ENCODE measurements at places on chromosomes 6 and 20. TPM values are rescaled to one million over a fixed set of nuclear protein-coding genes. Genes with fewer than 3 reads are reported as not detected.

DNA sequence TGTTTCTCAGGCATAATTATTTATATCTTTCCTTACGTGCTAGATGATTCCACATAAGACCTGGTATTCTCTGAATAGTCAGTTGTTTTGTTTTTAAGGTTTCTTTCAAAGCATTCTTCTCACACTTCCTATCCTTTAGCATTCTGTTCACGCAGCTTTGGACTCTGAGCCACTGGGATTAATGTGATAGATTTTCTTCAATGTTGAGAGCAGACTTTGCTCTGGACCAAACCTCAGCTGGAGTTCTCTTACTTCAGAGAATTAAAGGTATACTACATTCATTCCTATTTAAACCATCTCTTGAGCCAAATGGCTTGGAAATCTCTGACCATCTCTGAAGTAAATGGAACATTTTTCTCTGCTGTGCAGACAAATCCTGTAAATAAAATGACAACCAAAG, 70.7 kb upstream of the TRAF3IP2 start:
- no peak for DNase-seq
- no peaks in the 10 kb centered on the region for H3K27me3 ChIP-seq
- H3K27ac ChIP-seq, result no peak overlapping the region
- peaks cover 50% of the 10 kb centered on the region for H3K36me3 ChIP-seq
- H3K4me1 ChIP-seq, result peaks cover 6% of the 10 kb centered on the region
- no peak overlapping the region for H3K4me3 ChIP-seq

- H3K4me1 ChIP-seq, result peaks cover 2% of the 10 kb centered on the region
- no peaks in the 10 kb centered on the region for H3K27me3 ChIP-seq
- H3K4me3 ChIP-seq, result no peak overlapping the region
- H3K27ac ChIP-seq, result no peak overlapping the region
- H3K36me3 ChIP-seq, result peaks cover 16% of the 10 kb centered on the region
- DNase-seq, result no peak
Observed at GRCh38 chr20:13238001-13238653, 17.1 kb downstream of the ISM1 start.

DNA sequence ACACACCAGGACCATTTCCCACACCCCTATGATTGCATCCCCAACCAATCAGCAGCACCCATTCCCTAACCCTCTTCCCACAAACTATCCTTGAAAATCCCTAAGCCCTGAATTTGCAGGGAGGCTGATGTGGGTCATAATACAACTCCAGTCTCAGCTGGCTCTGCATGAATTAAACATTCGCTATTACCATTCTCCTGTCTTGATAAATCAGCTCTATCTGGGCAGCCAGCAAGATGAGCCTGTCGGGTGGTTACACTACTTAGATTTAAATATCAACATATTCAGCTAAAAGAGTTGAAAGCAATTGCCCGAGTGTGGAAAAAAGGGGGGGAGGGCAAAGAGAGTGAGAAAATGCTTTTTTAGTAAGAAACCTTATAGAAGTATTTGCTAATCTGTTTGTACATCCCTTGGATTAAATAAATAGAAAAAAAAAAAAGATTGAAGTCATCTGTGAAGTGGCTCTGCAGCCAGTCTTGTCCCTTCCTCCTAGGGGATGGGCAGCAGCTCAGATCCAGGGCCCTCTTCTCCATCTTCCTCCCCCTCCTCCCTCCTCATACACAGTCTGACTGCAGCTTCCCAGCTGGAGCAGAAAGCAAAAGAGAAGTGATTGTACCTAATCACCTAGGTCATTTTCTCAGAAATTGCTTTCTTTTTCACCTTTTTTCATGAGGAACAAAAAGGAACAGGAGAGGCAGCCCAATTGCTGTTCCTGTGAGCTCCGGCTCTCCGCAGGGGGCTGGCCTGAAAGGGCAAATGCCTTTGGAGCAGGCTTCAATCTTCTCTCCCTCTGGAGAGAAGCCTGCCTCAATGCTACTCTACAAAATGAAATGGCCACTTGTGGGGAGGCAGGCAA, 356.6 kb upstream of the SULF2 start:
- H3K36me3 ChIP-seq, result no peaks in the 10 kb centered on the region
- DNase-seq, result no peak
- peaks cover 5% of the 10 kb centered on the region for H3K4me1 ChIP-seq
- no peak overlapping the region for H3K4me3 ChIP-seq
- no peak overlapping the region for H3K27ac ChIP-seq

DNA sequence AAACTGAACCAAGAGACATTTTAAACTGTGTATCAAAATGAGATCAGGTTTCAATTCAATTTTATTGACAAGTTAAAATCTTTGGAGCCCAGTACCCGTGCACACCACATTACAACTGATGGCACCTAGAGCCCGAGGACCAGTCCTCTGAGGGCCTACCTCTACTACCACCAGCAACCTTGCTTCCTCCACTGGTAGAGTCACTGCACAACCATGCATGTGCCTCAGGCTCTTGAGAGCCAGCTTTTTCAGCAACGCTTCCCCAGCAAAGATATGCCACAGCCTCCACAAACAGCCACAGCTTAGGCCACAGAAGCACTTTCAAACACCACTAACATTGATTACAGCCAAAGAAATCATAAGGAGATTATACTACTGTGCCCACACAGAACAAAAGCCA, 328.6 kb upstream of the RNF217 start:
- no peaks in the 10 kb centered on the region for H3K36me3 ChIP-seq
- H3K27me3 ChIP-seq, result no peaks in the 10 kb centered on the region
- H3K27ac ChIP-seq, result no peak overlapping the region
- H3K4me3 ChIP-seq, result no peak overlapping the region
- no peak for DNase-seq

GRCh38 chr20:39808613-39809012, 846.5 kb downstream of the DHX35 start:
- no peaks in the 10 kb centered on the region for H3K4me1 ChIP-seq
- no peak overlapping the region for H3K4me3 ChIP-seq
- H3K36me3 ChIP-seq, result no peaks in the 10 kb centered on the region
- DNase-seq, result no peak
- H3K27ac ChIP-seq, result no peak overlapping the region

DNA sequence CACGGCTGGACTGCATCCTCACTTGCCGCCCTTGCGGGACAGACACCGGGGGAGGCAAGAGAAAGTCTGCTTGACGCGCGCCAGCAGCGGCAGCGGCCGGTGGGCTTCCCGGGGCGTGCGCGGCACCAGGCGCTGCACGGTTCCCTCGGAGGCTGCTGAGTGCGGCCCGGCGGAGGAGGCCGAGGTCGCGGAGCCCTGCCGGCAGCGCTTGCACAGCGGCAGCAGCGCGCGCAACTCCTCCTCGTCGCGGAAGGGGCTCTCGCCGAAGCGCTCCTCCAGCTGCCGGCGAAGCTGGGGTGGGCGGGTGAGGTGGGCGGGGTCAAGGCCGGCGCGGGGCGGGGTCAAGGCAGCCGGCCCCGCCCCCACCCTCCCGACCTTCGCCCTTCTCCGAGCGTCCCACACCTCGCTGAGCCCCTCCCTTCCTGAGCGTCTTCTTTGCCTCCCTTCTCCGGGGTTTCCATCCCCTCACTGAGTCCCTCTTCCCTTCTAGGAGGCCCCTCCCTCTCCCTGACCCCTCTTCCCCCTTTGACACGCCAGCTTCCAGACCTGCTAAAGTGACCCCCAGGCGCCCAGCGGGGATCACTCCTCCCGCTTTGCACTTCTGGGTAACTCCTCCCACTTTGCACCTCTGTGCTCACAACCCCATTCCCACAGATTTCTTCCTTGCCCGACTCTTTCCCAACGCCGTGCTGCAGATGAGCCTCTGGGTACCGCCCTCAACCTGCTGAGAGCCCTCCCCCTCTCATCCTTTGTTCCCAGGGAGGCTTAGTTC, 8.8 kb downstream of the DUSP15 start:
- no peaks in the 10 kb centered on the region for H3K36me3 ChIP-seq
- peak; percentile 82 for DNase-seq
- peaks cover 23% of the 10 kb centered on the region for H3K4me1 ChIP-seq
- H3K27me3 ChIP-seq, result peaks cover 28% of the 10 kb centered on the region
- no peak overlapping the region for H3K27ac ChIP-seq

GRCh38 chr6:100573166-100573565, 108.4 kb upstream of the SIM1 start:
- H3K4me1 ChIP-seq, result peaks cover 5% of the 10 kb centered on the region
- no peak for DNase-seq
- peaks cover 34% of the 10 kb centered on the region for H3K36me3 ChIP-seq
- no peak overlapping the region for H3K4me3 ChIP-seq
- H3K27me3 ChIP-seq, result no peaks in the 10 kb centered on the region

- peaks cover 62% of the 10 kb centered on the region for H3K4me1 ChIP-seq
- H3K36me3 ChIP-seq, result peaks cover 51% of the 10 kb centered on the region
- DNase-seq, result peak; percentile 43
- no peaks in the 10 kb centered on the region for H3K27me3 ChIP-seq
- H3K4me3 ChIP-seq, result peak overlapping the region; percentile 42
Observed at GRCh38 chr20:56439771-56440291, 27.8 kb downstream of the CASS4 start.

DNA sequence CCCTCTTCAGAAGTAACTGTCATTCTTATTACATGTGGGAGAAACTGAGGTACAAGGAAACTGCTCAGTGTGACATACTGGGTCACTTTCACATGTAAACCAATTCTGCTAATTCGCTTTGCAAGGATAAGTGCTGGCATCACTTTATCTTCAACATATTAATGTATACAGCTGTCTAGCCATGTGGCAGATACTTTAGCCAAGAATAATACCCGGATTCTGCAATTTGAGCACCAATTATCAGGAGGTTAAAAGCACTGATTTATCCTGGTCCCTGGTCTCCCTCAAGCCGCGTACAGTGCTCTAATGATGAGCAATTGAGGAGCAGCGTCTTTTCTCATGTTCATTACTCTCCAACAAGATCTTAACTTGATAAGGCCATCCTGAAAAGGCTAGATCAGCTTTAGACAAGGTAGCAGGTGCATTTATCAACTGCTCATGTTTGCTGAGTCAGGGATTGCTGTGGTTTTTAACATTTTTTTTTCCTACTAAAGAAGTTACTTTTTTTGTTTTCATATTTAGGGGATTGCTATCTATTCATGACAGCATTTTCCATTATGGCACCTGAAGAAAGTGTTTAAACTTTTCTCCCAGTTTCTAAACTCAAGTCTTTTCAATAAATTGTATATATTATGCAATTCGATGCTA, 1066.3 kb upstream of the MAP3K7 start:
- H3K4me1 ChIP-seq, result no peaks in the 10 kb centered on the region
- H3K27ac ChIP-seq, result no peak overlapping the region
- no peak overlapping the region for H3K4me3 ChIP-seq
- H3K27me3 ChIP-seq, result no peaks in the 10 kb centered on the region
- DNase-seq, result no peak

DNA sequence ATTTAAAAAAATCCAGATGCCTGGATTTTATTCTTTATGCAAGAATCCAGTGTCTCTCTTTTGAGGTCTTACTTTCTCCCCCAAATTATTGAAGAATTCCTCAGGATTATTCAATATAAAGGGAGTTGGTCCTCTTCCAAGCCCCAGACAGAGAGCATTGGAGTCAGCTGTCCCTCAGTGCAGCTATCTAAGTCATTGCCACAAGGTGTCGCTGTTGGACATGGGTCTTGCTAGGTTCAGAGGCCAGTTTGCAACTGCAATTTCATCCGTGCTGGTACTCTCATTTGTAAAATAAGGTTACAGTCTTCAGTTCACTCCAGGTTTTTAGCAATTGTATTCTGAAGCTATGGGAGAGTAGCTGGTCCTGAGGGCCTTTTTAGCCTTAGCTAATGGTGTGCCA, 27.8 kb downstream of the CCN2 start:
- no peaks in the 10 kb centered on the region for H3K4me1 ChIP-seq
- H3K36me3 ChIP-seq, result no peaks in the 10 kb centered on the region
- DNase-seq, result peak; percentile 68
- H3K27me3 ChIP-seq, result peaks cover 11% of the 10 kb centered on the region

DNA sequence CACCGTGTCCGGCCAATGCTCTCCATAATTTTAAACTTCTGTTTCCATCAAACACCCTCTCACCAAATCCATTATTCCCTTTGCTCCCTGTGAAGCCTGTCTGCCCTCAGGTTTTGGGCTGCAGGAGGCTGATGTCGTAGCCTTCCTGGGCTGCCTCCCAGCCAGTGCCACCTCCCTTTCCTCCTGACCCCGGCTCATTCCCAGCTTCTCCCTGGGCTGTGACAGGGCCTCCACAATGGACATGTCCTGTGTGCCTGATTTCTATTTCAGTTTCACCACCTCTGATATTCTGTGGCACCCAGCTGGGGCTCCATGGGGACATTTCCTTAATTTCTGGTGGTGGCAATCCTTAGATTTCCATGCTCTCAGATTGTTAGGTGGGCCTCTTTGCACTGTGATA, 28.8 kb downstream of the IL20RA start:
- peaks cover 58% of the 10 kb centered on the region for H3K27me3 ChIP-seq
- no peaks in the 10 kb centered on the region for H3K4me1 ChIP-seq
- no peak overlapping the region for H3K4me3 ChIP-seq
- no peaks in the 10 kb centered on the region for H3K36me3 ChIP-seq
- no peak for DNase-seq

GRCh38 chr20:19381947-19382346, 169.5 kb downstream of the SLC24A3 start:
- H3K27me3 ChIP-seq, result peaks cover 7% of the 10 kb centered on the region
- H3K4me1 ChIP-seq, result no peaks in the 10 kb centered on the region
- no peaks in the 10 kb centered on the region for H3K36me3 ChIP-seq
- no peak overlapping the region for H3K27ac ChIP-seq

GRCh38 chr6:134171517-134171916, 119.1 kb upstream of the SLC2A12 start:
- no peaks in the 10 kb centered on the region for H3K27me3 ChIP-seq
- peaks cover 48% of the 10 kb centered on the region for H3K4me1 ChIP-seq
- peak overlapping the region; percentile 20 for H3K4me3 ChIP-seq
- H3K27ac ChIP-seq, result peak overlapping the region; percentile 50
- peaks cover 60% of the 10 kb centered on the region for H3K36me3 ChIP-seq
- no peak for DNase-seq

GRCh38 chr6:17258749-17259148, 22.4 kb upstream of the RBM24 start:
- no peak overlapping the region for H3K27ac ChIP-seq
- H3K36me3 ChIP-seq, result no peaks in the 10 kb centered on the region

GRCh38 chr6:80209430-80209829, 103.0 kb downstream of the BCKDHB start:
- H3K4me3 ChIP-seq, result no peak overlapping the region
- no peaks in the 10 kb centered on the region for H3K36me3 ChIP-seq
- H3K27me3 ChIP-seq, result no peaks in the 10 kb centered on the region
- no peak for DNase-seq
- no peaks in the 10 kb centered on the region for H3K4me1 ChIP-seq

Gene TMEM170B
- 0.89 TPM for total RNA-seq

Gene CRISP2
- not detected for total RNA-seq
